Cardiac fibroblast (primary cell): ENCODE measurements at places on chromosomes 16 and 17.
A peak's percentile ranks its signal among the peaks of the same experiment; 100 is the strongest.

GRCh38 chr16:61834082-61834481 is 202.2 kb downstream of the CDH8 start:
- DNase-seq = peak; percentile 4

- peak; percentile 22 for DNase-seq
These were observed 246.9 kb upstream of the KCNJ16 start for GRCh38 chr17:69828087-69828486.

DNA sequence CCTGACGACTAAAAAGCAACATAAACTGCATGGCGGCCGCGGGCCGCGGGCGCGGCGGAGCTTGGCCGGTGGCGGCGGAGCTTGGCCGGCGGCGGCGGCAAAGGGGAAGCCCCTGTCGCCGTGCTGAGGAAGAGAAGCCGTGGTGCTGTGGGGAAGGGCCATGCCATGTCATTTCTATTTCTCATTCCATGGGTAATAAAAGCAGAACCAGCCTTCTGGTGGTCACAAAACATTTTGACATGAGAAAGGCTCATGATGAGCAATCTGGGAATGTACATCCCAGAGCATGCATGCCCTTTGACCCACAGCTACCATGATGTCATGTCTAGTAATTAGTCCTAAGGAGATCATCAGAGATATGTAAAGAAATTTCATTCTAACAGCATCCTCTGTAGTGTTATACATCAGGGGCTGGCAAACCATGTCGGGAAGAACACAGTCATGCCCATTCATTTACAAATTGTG is 23.9 kb upstream of the HEATR6 start:
- DNase-seq = peak; percentile 79

- DNase-seq = no peak
These were observed 22.0 kb downstream of the MYO1D start for GRCh38 chr17:32854832-32855389.

DNA sequence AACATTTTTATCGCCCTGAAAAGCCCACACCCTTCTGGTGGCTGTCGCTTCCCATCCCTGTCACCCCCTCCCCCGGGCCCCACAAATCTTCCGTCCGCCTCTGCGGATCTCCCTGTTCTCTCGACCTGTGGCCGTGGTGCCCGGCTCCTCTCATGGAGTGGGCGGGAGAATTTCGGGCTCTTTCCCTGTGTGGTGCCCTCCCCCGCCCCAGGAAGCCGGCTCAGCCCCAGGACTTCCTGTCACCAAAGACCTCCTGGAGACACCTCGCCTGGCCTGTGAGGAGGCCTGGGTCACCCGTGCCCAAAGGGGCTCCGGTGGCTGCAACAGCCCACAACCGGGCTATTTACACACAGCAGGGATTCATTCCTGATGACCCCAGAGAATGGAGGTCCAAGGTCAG is 26.1 kb upstream of the UBE2I start:
- DNase-seq = no peak

GRCh38 chr16:11980136-11980844 is 3.8 kb downstream of the SNX29 start:
- no peak for DNase-seq

- no peak for DNase-seq
These were observed 83.4 kb downstream of the CDH8 start for GRCh38 chr16:61952841-61953240.

- DNase-seq = no peak
These were observed 1.4 kb upstream of the HEXD start for GRCh38 chr17:82416771-82417170.

DNA sequence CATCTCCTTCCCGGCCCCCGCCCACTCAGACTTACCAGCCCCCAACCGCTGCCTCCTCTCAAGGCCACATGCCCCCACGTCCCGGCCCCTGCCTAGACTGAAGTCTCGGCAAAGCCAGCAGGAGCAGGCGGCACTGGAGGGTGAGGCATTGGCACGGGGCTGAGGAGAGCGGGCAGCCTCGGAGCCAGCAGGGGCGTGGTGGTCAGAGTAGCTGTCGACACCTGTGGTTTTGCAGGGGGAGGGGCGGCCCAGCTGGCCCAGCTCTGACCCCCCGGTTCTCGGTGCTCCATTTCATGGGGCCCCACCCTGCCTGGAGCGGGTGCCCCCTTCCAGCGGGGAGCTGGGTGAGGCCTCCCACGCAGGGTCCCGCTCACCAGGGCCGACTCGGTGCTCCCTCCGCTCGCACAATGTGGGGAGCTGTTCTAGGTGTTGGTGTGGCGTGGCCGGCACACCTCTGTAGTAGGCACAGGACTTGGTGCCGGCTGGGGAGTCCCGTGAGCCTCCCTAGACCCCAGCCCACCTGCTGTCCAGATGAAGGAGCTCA is 4.7 kb downstream of the CDH15 start:
- no peak for DNase-seq

GRCh38 chr17:75764417-75764710 is 628 bp downstream of the GALK1 start:
- no peak for DNase-seq

DNA sequence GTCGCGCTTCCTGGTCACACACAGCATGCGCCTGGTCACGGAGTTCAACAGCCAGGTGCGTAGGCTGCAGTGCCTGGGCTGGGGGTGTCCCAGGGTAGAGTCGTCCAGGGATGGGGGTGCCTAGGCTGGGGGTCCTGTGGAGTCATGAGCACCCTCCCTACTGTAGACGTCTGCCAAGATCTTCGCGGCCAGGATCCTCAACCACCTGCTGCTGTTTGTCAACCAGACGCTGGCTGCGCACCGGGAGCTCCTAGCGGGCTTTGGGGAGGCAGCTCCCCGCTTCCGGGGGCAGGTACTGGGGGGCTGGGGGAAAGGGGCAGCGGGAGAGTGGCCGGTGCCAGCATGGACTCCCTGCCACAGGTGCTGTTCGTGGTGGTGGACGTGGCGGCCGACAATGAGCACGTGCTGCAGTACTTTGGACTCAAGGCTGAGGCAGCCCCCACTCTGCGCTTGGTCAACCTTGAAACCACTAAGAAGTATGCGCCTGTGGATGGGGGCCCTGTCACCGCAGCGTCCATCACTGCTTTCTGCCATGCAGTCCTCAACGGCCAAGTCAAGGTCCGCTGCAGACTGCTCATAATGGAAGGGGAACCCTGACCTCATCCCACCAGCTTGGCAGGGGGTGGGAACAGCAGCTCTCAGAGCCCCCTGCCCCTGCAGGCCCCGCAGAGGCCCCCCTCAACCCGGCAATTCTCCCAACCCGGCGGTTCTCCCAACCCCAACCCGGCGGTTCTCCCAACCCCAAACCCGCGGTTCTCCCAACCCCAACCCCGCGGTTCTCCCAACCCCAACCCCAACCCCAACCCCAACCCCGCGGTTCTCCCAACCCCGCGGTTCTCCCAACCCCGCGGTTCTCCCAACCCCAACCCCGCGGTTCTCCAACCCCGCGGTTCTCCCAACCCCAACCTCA is 2.4 kb downstream of the PDIA2 start:
- DNase-seq = no peak

DNA sequence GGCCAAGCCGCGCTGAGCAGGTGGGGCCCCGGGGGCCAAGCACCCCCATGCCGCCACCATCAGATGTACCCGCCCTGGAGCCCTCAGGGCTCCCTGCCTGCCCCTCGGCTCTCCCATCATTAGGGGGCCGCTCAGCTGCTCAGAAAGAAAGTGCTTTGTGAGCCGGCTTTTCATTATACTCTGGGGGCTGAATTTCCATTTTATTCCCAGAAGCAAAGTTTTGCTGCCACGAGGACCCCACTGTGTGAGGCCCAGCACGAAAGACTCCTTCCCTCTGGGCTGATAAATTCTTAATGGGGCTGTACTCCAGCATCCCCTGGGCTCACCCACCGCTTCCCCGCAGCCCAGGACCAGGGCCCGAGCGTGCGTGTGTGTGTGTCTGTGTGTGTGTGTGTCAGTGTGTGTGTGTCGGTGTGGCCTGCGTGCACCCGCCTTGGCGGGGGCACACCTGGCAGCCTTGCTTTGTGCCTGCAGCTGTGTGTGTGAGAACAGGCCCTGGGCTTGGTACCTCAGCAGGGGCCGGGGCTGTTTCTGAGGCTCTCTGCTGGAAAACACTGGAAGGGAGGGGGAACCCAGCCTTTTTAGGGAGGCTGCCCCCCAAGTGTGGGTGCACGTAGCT is 103.0 kb upstream of the GSE1 start:
- DNase-seq = no peak

- peak; percentile 77 for DNase-seq
These were observed 19.3 kb upstream of the NXPH3 start for GRCh38 chr17:49556223-49556943.

DNA sequence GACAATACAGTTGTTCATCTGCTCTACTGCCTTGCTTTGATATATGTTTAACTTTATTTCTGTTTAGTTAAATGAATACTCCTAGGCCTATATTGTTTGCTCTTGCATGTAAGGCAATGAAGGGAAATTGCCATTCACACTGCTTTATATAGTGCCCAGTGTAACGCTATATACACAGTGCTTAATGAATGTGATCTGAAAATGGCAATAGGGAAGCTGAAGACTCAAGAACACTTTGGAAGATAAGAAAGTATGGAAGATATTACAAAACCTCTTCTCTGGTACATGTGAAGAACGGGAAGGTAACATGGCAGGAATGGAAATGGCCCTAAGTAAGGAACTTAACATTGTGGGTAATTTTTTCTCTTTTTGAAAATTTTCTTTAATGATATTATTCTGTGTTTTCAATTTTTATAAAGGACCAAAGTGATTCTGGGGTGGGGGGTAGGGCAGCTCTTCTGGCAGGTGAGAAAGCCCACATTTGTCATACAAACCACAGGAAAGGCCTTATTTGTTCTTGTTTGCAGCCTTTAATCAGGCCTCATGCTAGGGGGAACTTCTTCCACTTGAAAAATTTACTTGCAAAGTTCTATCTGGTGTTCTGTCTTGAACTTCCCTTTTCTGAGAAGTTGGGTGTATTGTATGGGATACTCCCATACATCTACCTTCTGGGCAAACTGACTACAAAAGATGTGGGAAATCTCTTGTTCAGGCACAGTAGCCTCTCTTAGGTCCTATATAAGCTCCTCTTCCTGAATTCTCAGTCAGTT is 100.8 kb upstream of the CORO6 start:
- no peak for DNase-seq

DNA sequence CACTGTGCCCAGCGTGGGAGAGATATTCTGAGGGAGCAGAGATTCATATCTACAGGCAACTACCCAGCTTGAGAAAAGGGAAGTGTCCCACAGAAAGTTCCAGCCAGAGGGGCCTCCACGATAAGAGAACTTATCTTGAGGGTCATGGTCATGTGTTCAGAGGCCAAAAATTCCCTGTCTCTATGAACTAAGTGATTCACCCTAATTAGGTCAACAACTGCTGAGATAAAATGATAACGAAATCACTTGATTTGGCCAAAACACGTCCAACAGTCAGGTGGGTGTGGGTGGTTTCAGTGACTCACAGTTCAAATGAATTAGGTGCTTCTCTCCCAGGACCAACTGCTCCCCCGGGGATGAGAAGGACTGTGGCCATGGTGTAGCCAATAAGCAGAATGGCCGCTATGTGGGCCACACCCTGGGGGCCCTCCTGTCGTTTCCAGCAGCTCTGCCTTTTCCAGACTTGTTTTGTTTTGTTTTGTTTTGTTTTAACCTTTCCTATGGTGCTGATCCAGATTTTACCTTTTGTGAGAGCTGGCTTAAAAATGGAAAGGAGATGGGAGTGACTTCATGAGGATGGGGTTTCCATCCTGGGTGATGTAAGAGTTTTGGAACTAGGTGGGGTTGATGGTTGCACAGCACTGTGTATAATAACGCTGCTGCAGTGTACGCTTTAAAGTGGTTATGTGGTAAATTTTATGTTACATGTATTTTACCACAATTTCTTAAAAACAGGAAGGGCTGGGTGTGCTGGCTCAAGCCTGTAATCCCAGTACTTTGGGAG is 8.7 kb downstream of the DNAI2 start:
- DNase-seq = no peak

GRCh38 chr17:77548967-77549366 is 408.2 kb downstream of the SEC14L1 start:
- no peak for DNase-seq

DNA sequence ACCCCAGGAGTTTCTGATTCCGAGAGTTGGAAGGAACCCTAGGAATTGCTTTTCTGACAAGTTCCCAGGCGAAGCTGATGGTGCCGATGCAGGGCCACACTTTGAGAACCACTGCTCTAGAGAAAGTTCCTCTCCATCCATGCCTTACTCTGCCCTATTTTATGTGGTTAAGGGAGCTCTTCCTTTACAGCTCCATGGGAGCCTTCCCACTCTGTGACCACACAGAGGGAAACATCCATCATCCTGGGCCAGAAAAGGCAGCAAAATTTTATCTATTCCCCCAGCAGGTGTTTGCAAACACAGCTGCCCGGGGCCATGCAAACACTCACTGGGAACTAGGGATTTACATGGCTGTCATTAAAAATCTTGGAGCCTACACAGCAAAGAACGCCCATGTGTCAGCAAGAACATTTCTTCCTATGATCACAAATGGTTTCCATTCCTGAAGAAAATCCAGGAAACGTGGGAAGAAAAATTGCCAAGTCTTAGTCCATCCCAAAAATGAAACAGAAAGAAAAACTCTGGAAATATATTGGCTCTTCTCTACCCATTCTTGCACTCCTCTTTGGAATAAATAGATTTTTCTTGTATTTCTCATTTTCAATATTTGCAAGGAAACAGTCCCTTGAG is 252.7 kb downstream of the PMP22 start:
- DNase-seq = no peak

GRCh38 chr16:6977291-6977690 is 355.4 kb upstream of the RBFOX1 start:
- no peak for DNase-seq

- no peak for DNase-seq
These were observed 29.7 kb downstream of the CDK5R1 start for GRCh38 chr17:32516450-32516849.

GRCh38 chr17:59418732-59419166 is 87.3 kb downstream of the YPEL2 start:
- DNase-seq = no peak

DNA sequence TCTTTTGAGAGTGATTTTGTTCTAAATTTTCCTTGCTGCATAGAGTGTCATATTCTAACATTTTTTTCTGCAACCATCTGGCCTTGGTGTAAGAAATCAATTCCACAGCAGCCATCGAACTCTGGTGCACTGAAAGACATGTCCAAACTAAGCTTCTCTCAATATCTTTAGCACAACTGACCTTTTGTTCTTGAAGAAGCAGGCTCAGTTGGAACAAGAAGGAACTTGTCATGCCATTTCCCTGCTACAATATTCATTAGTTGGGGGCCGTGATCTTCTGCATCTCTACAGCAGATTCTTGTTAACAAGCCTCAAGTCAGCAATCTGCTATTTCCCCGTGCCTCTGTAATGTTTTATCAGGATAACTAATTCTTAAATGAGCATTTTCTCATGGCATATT is 1305.6 kb downstream of the CDH11 start:
- DNase-seq = no peak
